ENCODE measurements at places on chromosomes 2 and 18. TPM values are rescaled to one million over a fixed set of nuclear protein-coding genes. Genes with fewer than 3 reads are reported as not detected.

IL36RN gene
- under 0.01 TPM for total RNA-seq

C2orf66 gene
- not detected for total RNA-seq

TEKT4 gene
- not detected for total RNA-seq

DCDC2C gene
- not detected for total RNA-seq

VWC2L gene
- total RNA-seq, result not detected

Data from placental pericyte (primary cell).